MG63 (cell line): ENCODE measurements at places on chromosomes 12 and 14.
A peak's percentile ranks its signal among the peaks of the same experiment; 100 is the strongest.

- no peak for DNase-seq
These were observed 45.2 kb downstream of the RDH12 start for GRCh38 chr14:67746927-67747326.

DNA sequence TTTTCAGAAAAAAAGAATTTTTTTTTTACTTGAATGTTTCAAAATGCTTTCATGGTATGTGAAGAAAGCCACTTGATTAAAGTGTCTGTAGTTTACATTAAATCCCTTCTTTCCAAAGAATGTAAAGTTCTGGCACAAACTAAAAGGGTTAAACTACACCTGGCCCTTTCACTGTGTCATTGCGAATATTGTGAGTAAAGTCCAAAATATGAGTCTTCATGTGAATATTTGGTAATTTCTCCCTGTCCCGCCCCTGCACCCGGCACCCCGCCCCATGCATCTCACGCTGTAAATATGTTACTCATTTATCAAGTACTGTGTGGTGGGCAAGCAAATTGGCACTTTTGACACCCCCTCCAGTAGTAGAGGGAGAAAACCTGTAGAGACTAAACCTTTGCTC, 274.7 kb downstream of the TTC6 start:
- no peak for DNase-seq

DNA sequence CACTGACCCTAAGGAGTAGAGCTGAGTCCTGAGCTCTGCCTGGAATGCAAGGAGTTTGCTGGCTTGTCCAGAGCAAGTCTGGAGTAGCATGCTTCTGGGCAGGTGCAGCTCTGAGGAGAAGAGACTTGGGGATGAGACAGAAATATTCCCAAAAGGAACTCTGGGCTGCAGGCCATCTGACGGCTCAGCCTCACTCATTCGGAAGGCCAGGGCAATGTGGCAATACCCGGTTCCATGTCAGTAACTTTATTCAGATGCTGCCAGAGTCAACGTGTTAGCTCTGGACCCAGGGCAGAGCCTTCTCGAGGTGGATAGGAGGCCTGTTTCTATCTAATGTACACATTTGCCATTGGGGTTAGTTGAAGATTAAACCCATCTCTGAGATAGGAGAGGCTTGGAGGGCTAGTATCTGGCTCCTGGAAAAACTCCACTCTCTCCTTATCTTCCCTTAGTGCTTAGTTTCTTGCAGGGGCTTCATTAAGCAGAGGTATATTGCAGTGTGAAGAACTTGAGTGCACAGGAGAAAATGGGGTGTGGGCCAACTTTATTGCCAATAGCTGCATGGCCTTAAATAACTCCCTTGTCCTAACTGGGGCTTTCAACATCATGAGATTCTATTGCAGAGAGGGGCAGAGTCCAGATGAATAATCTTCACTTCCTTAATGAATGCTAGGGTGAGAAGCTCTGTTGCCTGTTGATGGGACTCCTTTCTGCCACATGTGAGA, 65.6 kb downstream of the NTF3 start:
- DNase-seq: no peak

GRCh38 chr14:97281741-97282140, 484.6 kb downstream of the VRK1 start:
- no peak for DNase-seq

GRCh38 chr12:1656902-1657301, 27.9 kb downstream of the WNT5B start:
- DNase-seq: no peak

DNA sequence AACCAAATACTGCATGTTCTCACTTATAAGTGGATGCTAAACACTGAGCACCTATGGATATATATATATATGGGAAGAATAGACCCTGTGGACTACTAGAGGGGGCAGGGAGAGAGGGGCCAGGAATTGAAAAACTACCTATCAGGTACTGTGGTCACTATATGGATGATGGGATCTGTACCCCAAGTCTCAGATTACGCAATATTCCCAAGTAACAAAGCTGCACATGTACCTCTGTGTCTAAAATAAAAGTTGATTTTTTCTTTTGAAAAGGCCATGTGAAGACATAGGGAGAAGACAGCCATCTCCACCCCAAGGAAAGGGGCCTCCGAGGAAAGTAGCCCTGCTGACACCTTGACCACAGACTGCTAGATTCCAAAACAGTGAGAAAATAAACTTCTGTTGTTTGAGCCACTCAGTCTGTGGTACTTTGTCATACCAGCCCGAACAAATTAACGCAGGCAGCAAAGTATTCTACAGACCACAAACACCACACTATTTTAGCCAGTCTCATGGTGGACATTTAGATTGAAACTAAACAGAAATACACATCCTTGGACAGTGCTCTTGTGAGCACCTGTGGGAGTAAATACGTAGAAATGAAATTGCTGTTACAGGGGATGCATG, 197.1 kb downstream of the EFCAB11 start:
- DNase-seq: no peak

DNA sequence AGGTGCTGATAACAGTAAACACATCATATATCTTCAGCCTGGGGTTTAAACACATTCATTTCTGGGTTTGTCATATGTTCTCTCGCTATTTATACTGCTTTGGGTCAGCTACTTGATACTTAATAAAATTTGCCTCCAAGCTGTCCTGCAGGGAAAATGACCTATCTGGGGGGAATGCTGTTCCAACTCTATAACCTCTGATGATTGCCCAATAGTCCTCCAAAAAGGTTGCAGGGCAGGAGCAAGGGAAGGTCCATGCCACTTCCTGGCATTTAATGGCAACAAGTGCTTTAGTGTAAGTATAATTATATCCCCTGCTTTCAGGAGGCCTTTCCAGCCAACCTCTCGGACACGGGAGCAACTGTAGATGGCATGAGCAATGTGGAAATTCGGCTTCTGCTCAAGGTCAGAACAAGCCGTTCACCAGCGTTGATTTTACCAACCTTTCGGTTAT, 198.0 kb upstream of the EEA1 start:
- no peak for DNase-seq

- peak; percentile 54 for DNase-seq
These were observed 457.7 kb upstream of the TMEM132C start for GRCh38 chr12:127809275-127809674.

GRCh38 chr12:26011099-26011498, 52.6 kb downstream of the RASSF8 start:
- DNase-seq: peak; percentile 51

- no peak for DNase-seq
These were observed 172.7 kb downstream of the APAF1 start for GRCh38 chr12:98817742-98818141.

- peak; percentile 56 for DNase-seq
These were observed 1.8 kb upstream of the AHNAK2 start for GRCh38 chr14:104979758-104980610.

- no peak for DNase-seq
These were observed 45.1 kb downstream of the AREL1 start for GRCh38 chr14:74667758-74668157.

GRCh38 chr12:462936-463705, 3.4 kb downstream of the B4GALNT3 start:
- DNase-seq: no peak

DNA sequence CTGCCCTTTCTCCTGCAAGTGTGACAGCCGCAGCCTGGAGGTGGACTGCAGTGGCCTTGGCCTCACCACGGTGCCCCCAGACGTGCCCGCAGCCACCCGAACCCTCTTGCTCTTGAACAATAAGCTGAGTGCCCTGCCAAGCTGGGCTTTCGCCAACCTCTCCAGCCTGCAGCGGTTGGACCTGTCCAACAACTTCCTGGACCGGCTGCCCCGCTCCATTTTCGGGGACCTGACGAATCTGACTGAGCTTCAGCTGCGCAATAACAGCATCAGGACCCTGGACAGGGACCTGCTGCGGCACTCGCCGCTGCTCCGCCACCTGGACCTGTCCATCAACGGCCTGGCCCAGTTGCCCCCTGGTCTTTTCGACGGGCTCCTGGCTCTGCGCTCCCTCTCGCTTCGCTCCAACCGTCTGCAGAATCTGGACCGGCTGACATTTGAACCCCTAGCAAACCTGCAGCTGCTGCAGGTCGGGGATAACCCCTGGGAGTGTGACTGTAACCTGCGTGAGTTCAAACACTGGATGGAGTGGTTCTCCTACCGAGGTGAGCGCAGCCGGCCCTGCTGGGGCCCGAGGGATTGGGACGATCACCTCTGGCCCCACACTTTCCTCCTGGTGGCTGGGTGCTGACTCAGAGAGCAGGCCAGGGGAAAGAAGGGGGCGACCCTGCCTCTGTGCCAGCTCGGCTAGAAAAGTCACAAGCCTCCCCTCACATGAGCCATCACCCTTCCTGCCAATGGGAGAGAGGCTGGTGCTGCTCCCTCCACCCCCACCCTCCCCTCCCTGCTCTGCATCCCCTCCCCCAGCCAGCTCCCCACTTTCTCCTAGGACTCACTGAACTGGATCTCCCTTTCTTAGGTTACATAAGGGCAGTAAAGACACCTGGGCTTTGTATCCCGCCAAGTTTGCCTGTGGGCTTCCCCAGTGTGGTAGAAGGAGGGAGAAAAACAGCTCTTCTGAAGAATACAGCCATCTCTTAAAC, 10.9 kb downstream of the LRTM2 start:
- DNase-seq: peak; percentile 13

DNA sequence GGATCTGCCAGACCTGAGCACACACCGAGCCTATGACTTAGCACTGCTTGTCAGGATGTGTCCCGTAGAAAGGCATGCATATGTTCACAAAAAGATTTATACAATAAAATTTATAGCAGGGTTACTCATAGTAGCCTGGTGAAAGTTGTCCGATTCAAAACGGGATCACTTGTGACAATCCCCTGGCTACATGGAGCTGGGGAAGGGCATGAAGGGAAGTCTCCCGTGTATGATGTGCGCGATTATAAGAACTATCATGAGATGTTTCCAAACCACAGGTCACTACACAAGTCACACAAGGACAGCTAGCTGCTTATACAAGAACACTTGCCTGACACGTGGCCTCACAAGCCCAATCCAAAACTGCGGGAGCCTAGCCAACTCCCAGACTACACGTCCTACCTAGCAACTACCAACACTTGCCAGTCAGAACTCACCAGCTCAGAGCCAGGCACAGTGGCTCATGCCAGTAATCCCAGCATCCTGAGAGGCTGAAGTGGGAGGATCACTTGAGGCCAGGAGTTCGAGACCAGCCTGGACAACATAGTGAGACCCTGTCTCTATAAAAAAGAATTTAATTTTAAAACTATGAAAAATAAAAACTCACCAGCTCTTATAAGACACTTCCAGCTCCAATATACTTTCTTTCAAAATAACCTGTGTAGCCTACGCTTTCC, 7.5 kb upstream of the CDCA4 start:
- DNase-seq: peak; percentile 70

DNA sequence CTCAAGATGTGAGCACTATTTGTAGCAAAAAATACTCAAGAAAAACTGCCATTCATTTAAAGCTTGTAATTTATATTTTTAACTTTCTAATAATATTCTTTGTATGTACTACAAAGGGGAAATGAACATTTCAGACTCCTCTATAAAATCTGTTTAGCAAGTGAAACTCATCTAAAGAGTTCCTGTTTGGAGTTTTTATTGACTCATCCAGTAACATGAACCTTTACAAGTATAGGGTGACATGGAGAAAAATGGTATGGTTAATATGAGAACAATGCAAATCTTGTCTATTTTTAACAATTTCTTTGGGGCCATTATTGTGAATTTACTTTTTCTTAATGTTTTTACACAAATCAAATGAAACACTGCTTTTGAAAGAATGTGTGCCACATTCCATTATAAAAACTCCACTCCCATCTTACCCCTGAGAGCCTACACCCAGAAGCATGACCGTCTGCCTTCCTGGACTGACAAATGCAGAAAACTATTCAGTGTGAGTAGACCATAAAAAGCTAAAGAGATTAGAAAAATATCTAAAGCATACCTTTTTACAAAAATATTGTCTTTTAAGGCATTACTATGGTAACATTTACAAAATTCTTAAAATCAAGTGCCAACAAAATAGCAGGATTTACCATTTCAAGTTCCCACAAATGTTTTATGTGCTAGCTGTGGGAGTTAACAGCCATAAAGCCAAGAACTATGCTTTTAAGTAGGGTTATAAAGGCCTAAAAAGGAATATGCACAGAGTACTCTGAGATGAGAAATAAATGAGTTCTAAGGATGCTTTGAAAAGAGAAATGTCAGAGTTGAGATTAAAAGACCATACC, 144.0 kb downstream of the ADAMTS20 start:
- no peak for DNase-seq

- DNase-seq: no peak
These were observed 31.5 kb downstream of the MEG3 start for GRCh38 chr14:100857233-100857922.

- no peak for DNase-seq
These were observed 1044.8 kb downstream of the BCL11B start for GRCh38 chr14:98227000-98227726.

DNA sequence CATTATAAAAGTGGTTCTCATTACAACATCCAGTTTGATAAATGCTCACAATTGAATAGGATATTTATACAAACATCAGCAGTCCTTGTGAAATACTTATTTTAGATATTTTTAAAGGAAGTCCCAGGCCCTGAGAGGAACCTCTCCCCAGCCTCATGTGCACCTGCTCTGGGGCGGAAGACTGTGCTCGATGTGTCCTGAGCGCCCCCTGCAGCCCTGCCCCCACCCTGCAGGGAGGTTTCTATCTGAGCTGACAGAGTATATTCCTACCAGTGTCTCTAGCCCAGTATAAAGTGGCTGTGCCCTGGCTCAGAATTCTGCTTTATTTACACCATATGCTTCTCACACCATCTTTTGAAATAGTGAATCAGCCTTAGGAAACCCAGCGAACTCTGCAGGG, 1349.1 kb downstream of the TMEM121 start:
- DNase-seq: no peak

GRCh38 chr12:27732281-27732680, 21.6 kb downstream of the MRPS35 start:
- DNase-seq: no peak

GRCh38 chr12:52156757-52157565, 34.9 kb downstream of the KRT80 start:
- DNase-seq: peak; percentile 63

DNA sequence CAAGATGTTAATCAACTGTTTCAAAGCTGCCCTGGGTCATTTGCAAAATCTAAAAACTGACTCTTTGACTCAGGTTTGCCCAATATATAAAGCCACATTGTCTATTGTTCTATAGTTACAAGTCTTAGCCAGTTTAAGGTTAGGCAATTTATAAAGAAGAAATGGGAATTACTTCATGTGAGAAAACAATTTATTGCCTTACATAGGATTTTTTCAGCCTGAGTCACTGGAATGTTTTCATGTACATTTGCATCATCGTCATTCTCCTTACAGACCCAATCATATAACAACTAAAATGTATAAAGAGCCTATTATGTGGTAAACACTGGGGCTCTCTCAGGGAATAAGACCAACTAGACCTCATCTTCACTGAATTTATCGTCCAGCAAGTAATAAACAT, 100.3 kb upstream of the PLEKHG7 start:
- DNase-seq: no peak

- no peak for DNase-seq
These were observed 174.1 kb downstream of the CRADD start for GRCh38 chr12:93851257-93851671.

DNA sequence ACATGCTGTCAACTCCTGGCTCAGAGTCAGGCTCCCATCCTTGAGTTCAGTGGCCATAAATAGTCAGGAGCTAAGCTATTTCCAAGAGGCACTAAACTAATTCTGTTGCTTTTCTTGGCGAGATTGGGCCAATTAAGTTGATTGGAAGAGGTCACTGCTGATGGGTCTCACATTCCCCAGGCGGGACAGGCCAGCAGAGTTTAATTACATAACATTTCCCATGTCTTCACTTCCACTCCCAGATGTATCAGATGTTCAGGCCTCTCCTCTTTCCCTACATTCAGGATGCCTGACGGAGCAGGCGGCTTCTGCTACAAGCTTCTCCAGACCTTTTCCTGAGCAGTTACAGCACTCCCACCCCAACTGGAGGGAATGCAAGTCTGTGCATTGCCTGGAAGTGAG, 5.3 kb downstream of the NTF3 start:
- no peak for DNase-seq
